ENCODE measurements at places on chromosomes 6 and 20.

DNA sequence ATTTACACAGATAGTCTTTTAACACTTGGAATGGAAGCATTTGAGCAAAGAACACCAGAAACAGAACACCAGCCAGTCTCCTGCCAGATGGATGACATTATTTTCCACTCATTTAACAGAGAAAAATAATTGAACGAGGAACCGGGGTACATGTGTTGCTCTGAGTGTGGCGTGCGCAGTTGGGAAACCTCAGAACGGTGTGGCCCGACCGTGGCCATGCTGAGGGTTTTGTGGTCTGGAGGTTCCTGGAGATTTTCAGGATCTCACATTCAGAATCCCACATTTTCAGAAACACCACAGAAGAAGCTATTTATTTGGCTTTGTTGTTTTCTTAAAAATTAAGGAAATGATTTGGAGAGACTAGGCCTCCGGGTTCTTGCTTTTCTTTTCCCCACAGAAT is 126.9 kb upstream of the QKI start:
- no peak for DNase-seq

DNA sequence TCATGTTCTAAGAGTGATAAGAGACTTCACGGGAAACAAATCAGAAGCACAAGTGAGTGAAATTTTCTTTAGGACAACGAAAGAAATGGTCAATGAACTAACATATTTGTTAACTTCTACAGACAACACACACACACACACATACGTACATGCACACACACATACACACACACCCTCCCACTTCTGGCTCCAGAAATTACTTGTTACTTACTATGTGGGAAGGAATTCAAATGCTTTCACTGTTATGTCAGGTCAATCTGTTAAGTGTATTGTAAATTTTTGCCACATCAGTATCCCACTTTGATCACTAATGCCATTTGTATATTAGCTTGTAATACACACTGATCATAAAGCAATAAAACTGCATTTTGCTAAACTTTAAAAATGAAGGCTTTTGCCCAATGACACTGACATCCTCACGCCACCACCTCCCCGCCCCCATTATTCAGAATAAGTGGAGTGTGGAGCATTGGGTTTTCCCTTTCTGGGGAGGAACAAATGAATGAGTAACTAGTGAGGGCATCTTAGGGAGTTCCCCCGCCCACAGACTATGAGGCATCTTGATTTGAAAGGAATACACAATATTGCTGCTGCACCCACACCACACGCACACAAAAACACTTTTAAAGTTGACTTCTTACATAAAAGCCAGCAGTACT is 76.2 kb downstream of the ATXN1 start:
- peak; percentile 59 for DNase-seq

GRCh38 chr6:4023240-4023639 is 55.7 kb downstream of the FAM217A start:
- DNase-seq, result no peak

DNA sequence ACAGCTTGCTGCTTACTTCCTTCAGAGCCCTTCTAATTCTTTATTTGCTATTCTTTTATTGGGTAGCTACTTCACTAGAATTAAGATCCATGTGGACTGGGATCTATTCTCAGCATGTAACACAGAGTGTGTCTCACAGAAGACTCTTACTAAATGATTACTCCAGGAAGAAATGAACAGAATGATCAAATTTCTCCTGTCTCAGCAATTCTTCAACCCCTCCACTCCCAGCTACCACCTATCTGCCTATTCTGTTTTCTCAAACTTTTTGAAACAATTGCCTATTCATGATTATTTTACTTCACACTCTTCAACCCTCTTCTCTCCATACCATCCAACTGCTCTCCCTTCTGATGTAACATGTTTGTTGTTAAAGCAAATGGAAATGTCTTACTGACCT is 132.6 kb downstream of the BTBD9 start:
- DNase-seq, result no peak

GRCh38 chr6:139448051-139448649 is 73.7 kb upstream of the CITED2 start:
- no peak for DNase-seq

- DNase-seq, result peak; percentile 14
Observed at GRCh38 chr6:125637207-125637606, 112.2 kb upstream of the HEY2 start.

DNA sequence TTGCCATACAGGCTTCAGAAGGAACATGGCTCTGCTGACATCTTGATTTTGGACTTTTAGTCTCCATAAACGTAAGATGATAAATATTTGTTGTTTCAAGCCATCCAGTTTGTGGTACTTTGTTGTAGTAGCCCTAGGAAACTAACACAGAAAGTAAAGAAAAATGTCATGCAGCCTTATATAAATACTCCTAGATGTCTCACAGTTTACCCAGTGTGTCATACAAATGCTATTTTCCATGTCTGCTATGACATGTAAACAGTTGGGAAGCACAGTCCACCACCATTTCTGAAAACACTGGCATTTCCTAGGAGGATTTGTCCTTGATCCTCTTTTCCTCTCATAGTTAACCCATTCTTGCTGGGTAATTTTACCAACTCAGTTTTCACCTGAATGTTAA is 30.6 kb upstream of the ME1 start:
- no peak for DNase-seq

DNA sequence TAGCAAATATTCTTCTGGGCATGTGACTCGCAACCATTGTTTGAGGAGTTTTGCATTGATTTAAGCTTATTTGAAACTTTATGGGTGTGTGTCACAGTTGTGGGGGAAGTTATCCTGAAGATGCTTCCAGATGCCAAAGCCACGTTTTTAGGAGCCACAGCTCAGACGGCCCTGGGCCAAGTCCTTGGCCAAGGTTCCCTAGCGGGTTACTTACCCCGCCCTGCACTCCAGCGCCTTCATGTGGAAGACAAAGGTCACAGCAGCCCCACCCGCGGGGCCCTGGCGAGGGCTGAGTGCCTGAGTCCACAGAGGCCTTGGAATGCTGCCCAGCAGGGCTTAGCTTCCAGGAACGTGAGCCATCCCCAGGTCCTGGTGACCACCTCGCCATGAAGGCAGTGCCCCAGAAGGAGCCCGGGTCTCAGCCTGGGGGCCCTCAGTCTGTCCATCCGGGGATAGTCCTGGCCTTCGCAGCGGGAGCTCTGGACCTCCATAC is 308.3 kb downstream of the CDH4 start:
- DNase-seq, result no peak

GRCh38 chr6:52650941-52651340 is 20.0 kb upstream of the TMEM14A start:
- DNase-seq, result no peak

- DNase-seq, result no peak
Observed at GRCh38 chr6:140485740-140486449, 1111.4 kb upstream of the CITED2 start.

- no peak for DNase-seq
Observed at GRCh38 chr6:22544476-22544875, 24.9 kb upstream of the HDGFL1 start.

DNA sequence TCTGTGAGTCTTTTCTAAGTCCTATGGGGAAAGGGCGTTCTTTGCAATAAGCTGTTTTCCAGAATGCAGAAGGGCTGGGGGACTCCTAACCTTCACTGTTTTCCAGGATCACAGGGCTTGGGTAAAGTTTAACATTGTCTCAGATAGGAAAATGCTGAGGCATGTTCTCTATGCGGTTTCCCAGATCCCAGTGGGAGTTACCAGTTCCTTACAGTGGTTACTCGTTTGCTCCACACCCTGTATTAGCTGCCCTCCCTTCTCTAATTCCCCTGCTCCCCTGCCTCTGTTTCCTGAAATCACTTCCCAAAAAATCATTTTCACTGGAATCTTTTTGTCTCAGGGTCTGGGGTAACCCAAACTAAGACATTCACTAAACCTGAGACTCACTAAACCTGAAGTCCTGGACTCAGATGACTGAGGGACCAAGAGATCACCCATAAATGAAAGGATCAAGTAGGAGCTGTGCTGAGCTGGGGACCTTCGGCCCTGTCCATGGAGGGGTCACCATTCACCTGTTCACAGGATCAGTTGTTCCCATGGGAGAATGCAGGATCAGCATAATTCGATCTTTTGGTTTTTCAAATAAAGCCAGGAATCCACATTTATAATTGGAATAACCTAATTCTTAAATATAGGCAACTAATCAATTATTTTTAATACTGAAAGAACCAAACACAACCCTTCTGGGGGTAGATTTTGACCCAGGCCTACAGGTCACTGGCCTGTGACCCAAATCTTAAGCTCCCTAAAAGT is 76.2 kb downstream of the ISM1 start:
- DNase-seq, result no peak

DNA sequence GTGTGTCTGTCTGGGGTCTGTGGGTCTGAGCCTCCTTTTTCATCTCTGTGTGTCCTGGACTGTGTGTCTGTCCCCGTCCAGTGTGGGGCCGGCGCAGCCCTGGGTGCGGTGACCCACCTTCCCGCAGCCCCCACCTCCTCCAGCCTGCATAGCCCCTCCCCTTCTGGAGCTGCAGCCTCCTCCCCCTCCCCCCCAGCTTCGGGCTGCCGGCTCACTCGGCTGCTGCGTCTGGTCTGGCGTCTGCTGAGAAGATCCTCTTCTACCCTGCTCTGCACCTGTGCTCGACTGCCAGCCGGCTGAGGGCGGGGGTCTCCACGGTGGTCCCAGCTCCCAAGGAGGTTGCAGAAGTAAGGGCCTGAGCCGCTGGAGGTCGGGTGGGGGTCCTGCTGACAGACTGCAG is 7.6 kb upstream of the LKAAEAR1 start:
- DNase-seq, result no peak

GRCh38 chr6:15770347-15771143 is 107.7 kb upstream of the DTNBP1 start:
- no peak for DNase-seq

GRCh38 chr20:58875541-58876134 is 23.1 kb downstream of the GNAS start:
- no peak for DNase-seq

DNA sequence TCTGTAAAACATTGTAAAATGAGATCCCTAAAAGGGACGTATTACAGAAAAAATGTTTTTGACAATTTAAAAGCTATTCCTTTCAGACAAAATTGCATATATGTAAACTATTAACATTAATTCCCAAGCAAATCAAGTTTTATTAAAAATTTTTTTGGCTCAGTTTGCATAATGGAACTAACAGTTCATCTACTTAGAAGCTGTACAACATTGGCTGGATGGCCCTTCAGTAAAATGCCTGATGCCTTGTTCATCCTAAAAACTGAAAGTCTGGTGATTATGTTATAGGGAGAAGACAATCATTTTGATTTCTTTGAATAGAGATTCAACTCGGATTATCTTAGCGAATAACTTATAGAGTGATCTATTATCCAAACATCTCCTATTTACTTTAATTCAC is 52.8 kb downstream of the ADGRG6 start:
- no peak for DNase-seq

GRCh38 chr20:39214828-39215227 is 252.7 kb downstream of the DHX35 start:
- DNase-seq, result no peak

DNA sequence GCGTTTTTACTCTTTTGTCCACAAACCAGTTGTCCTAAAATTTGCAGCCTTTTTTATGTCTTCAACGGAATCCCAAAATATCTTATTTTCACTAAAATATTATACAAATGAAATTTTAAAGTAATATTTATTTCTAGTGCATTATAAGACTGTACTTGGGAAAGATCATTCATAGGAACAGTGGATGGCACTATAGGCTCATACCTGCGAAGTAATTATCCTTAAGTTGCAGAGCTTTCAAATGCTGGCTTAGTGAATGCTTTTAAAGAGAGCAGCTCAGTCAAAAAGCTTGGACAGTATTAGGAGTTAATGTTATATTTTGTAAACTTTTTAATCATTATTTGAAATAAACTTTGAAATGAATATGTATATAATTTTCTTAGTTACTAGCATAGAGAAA is 254.9 kb downstream of the CDKAL1 start:
- no peak for DNase-seq

- no peak for DNase-seq
Observed at GRCh38 chr6:130593200-130593599, 227.4 kb downstream of the TMEM200A start.

DNA sequence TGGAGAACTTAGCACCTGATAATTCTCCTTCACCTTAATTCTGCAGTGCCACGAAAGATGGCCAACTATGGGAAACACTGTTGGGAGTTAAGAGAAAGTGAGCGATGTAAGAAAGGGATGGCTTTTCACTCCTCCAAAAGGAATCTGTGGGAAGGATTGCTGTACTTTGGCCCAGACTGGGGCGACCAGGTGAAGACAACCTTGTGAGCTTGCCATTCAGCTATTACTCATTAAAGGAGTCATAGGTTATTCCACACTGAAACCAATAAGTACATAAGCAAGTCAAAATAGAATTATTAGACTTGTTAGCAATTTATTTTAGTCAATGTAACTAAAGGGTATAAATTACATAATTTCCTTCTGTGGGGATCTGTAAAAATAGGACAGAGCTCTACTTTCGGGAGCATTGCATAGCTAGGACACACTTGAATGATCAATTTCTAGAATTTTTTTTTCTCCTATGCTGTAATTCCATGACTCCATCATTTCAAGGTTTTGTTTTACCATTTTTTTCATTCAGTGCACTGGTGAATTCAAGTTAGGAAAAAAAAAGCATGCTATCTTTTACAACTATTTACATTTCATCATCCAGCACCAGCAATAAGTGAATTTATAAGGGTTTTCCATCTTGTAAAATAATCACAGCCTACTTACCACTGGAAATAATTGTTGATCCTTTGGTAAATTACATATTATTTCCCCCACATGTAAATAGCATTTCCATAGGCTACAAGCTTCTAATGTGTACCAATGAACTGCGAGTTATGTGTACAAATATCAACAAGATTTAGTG is 231.7 kb downstream of the SIM1 start:
- DNase-seq, result no peak

- no peak for DNase-seq
Observed at GRCh38 chr6:121064345-121064744, 269.9 kb downstream of the TBC1D32 start.

- no peak for DNase-seq
Observed at GRCh38 chr6:2611092-2611491, 139.6 kb downstream of the MYLK4 start.

- DNase-seq, result no peak
Observed at GRCh38 chr6:2412731-2413130, 167.3 kb upstream of the GMDS start.

DNA sequence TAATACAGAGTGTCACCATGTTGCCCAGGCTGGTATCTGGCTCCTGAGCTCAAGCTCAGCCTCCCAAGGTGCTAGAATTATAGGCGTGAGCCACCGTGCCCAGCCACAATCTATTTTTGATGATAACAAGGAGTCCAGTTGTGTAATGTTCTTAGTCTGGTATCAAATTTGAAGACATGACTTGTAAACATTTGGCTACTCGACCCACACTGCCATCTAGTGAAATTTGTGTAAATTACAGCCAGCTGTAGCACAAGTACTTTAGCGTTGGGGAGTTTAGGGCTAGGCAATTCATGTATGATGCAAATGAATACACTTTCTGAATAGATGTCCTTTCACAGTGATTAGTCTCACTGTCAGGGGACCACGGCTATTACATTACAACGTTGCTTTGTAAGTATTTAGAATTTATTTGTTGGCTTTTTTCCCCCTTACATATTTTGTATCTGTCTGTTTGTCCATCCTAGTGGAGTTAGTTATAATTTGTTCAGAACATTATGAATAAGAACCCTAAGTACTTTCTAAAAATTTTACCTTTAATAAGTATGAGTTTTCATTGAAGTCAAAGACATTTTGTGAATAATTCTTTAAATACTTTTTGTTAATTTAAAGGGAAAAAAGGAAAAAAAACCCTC is 139.7 kb downstream of the PRDM13 start:
- DNase-seq, result peak; percentile 77

- no peak for DNase-seq
Observed at GRCh38 chr20:19456595-19457395, 244.4 kb downstream of the SLC24A3 start.

GRCh38 chr6:137811916-137812553 is 55.0 kb upstream of the TNFAIP3 start:
- DNase-seq, result no peak

GRCh38 chr20:3820901-3821727 is 767 bp downstream of the AP5S1 start:
- no peak for DNase-seq

Data from SW480 (cell line).